ENCODE measurements at places on chromosomes 7 and 10.

DNA sequence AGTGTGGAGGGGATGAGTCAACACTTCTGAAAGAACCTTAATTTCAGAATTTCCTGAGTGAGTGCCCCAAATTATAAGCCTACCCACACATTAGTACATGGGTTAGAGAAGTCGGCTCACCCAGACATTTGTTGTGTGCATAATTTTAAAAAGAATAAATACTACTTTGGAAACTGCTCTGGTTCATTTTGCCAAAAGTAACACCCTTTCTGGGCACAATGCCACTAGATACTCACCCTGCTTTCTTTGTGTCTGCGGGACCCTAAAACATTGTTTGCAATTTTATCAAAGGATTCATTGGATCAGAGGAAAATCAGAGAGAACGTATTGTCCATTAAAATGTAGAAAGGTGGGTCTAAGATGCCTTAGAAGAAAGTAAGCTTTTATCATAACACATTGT is 245.5 kb upstream of the NRP1 start:
- no peak for DNase-seq

GRCh38 chr7:36100226-36100625 is 52.8 kb upstream of the EEPD1 start:
- DNase-seq = peak; percentile 22

- peak; percentile 35 for DNase-seq
Measured at GRCh38 chr7:132575419-132575981, 770 bp downstream of the PLXNA4 start.

GRCh38 chr10:62831346-62831745 is 15.2 kb upstream of the EGR2 start:
- no peak for DNase-seq

- DNase-seq = peak; percentile 35
Measured at GRCh38 chr10:1048349-1048731, 579 bp downstream of the IDI1 start.

GRCh38 chr10:112985690-112986543 is 35.9 kb downstream of the TCF7L2 start:
- DNase-seq = peak; percentile 34

GRCh38 chr7:95026421-95027072 is 119.2 kb downstream of the PPP1R9A start:
- no peak for DNase-seq

DNA sequence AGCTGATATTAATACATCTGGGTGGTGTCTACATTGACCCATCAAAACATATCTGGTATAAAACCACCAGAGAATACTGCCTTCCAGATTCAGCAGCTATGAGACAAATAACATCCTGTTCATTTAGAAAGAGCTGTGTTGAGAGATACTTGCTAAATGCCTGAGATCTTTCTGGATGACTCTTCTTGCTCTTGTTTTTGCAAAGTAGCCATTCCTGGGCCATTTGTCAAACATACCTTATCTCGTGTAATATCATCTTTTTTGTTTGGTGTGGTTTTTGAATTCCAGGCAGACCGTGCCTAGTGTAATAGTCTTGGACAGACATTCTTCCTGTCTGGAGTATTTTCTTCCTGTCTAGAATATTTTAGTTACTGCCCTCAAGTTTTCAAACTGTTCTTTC is 74.7 kb upstream of the PRR15 start:
- DNase-seq = peak; percentile 37

Data from fibroblast of gingiva (primary cell).